Myometrial cell (primary cell): ENCODE measurements at places on chromosomes 13 and 19. TPM values are rescaled to one million over a fixed set of nuclear protein-coding genes. Genes with fewer than 3 reads are reported as not detected.

Gene KLK5
- total RNA-seq, result not detected in 2 replicates

Gene LHB
- total RNA-seq, result not detected in 2 replicates

Gene SHISA7
- total RNA-seq, result not detected in 2 replicates

Gene HIF3A
- total RNA-seq, result 3.5 and 6.0 TPM in 2 replicates

Gene ZNF880
- total RNA-seq, result 18.7 and 23.0 TPM in 2 replicates

Gene ZNF579
- 6.1 and 6.6 TPM in 2 replicates for total RNA-seq

Gene LAIR1
- not detected in 2 replicates for total RNA-seq

Gene KDELR1
- total RNA-seq, result 197 and 217 TPM in 2 replicates

Gene FPR1
- total RNA-seq, result not detected in 2 replicates

Gene COX6B2
- under 0.01 TPM in 1 of 2 replicates, not detected in the other for total RNA-seq

Gene WDR62
- total RNA-seq, result 9.4 and 11.5 TPM in 2 replicates

Gene TMEM59L
- total RNA-seq, result 2.0 TPM in 1 of 2 replicates, not detected in the other

Gene INAFM1
- 7.8 and 10.1 TPM in 2 replicates for total RNA-seq

Gene CD37
- not detected in 2 replicates for total RNA-seq

Gene TRIM13
- total RNA-seq, result 13.3 and 19.3 TPM in 2 replicates

Gene HRC
- total RNA-seq, result not detected in 2 replicates

Gene SYNE4
- total RNA-seq, result 0.18 TPM in 1 of 2 replicates, not detected in the other

Gene BLOC1S3
- 3.2 and 7.8 TPM in 2 replicates for total RNA-seq

Gene IGFL2
- total RNA-seq, result not detected in 2 replicates

Gene VN1R2
- total RNA-seq, result not detected in 2 replicates

Gene SULT2B1
- not detected in 2 replicates for total RNA-seq

Gene THAP8
- 8.4 and 9.0 TPM in 2 replicates for total RNA-seq

Gene FRY
- 7.5 and 24.8 TPM in 2 replicates for total RNA-seq

Gene XPO4
- total RNA-seq, result 9.8 and 12.4 TPM in 2 replicates

Gene CEACAM8
- total RNA-seq, result not detected in 2 replicates

Gene NLRP11
- not detected in 2 replicates for total RNA-seq

Gene RFPL4AL1
- not detected in 2 replicates for total RNA-seq

Gene ZNF358
- total RNA-seq, result 20.2 and 22.5 TPM in 2 replicates

Gene GIPR
- 0.18 TPM in 1 of 2 replicates, not detected in the other for total RNA-seq

Gene FLT1
- 5.2 and 9.4 TPM in 2 replicates for total RNA-seq

Gene COL4A2
- 257 TPM in 2 replicates for total RNA-seq

Gene LGI4
- not detected in 2 replicates for total RNA-seq

Gene ACP7
- not detected in 2 replicates for total RNA-seq

Gene KIR2DL3
- total RNA-seq, result not detected in 2 replicates

Gene KXD1
- total RNA-seq, result 149 and 160 TPM in 2 replicates

Gene COMP
- total RNA-seq, result not detected in 2 replicates

Gene ZNF132
- total RNA-seq, result 0.29 and 2.7 TPM in 2 replicates

Gene PNMA8A
- 3.2 and 3.4 TPM in 2 replicates for total RNA-seq

Gene PODNL1
- total RNA-seq, result 0.29 and 8.9 TPM in 2 replicates

Gene RYR1
- under 0.01 TPM in 1 of 2 replicates, not detected in the other for total RNA-seq

Gene ICAM1
- 45.0 and 59.4 TPM in 2 replicates for total RNA-seq
